ENCODE measurements at places on chromosomes 11 and 22. TPM values are rescaled to one million over a fixed set of nuclear protein-coding genes. Genes with fewer than 3 reads are reported as not detected.

The RGL4 gene
- polyA plus RNA-seq = 0.72 TPM

- DNase-seq = no peak
These were observed at the start of gene C22orf15 for GRCh38 chr22:23762842-23763578. TSS of gene C22orf15 (plus strand) at chr22:23762990. CDS start at chr22:23763307, 317 bp downstream.

DNA sequence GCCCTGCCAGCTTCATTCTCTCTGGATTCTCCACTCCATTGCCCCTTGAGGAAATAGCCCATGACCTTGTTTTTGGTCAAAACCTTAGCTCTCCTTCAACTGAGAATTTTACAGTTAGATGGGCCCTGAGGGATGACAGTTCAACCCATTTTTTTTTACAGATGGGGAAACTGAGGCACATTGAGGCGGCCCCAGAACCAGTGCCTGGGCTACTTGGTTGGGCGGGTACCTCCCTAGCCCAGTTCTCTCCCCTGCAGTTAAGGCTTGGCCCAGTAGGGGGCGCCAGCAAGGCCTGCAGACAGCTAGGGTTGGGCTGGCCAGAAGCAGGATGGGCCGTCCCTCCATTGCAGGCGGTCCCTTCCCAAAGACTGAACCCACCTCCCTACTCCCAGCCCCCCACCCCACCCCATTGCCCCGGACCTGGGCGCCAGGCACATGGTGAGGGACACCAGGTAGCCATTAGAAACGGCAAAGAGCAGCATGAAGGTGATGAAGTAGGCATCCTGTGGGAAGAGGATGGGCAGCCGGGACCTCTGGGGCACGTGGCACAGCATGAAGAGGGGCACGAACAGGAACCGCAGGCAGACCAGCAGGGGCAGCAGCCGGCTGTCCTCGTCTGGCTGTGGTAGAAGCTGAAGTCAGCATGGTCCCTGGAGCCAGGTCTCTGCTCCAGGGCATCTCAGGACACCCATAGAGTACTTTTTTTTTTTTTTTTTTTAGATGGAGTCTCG, 7.6 kb downstream of the SLC29A2 start:
- DNase-seq = peak; percentile 77

DNA sequence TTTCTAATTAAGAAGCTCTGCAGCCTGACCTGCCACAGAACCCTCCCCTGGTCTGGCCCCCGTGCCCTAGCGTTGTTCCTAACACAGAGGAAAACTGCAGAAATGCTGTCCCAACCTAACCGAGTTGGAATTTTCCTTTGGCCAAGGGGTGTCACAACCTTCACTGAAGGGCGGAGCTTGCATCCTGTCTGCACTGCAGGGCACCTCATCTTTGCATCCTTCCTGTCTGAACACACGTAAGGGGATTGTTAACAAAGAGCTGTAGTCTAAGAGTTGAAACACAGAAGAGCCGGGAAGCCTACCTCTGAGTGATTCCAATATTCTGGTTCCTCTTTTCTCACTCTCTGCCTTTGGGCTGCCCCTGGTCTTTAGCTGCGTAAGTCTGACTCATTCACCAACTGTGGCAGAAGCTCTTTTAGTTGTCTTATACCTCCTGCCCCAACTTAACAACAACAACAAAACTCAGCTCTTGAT, 1.6 kb downstream of the DIXDC1 start:
- DNase-seq = no peak

The GDPD4 gene
- polyA plus RNA-seq = not detected

The TYR gene
- not detected for polyA plus RNA-seq

DNA sequence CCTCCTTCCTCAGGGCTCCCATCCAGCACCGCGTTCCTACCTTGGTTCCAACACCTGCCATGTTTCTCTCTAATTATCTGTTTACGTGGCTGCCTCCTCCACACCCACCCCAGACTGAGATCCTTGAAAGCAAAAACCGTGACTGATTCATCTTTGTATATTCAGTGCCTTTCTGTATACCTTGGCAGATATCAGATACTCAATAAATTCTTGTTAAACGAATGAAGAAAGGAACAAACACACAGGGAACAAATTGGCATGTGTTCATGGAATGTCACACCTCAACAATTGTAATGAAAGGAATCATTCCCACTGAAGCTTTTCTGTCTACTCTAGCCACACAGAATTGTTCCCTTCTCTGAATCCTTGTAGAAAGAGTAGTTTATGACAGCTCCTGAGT, 20.4 kb upstream of the LRRC55 start:
- no peak for DNase-seq

- DNase-seq = no peak
These were observed 71.4 kb downstream of the ARHGAP8 start for GRCh38 chr22:44823806-44824205.

The FXYD6 gene
- polyA plus RNA-seq = 48.0 TPM

The VSIG2 gene
- 4.5 TPM for polyA plus RNA-seq

The FBLN1 gene
- 14.8 TPM for polyA plus RNA-seq

- DNase-seq = no peak
These were observed 8.6 kb downstream of the DNHD1 start for GRCh38 chr11:6505577-6506240.

The FGF3 gene
- polyA plus RNA-seq = not detected

The DDIAS gene
- 0.33 TPM for polyA plus RNA-seq

Data from pancreas (tissue), 10 donors.